ENCODE measurements at places on chromosomes 13 and 19. TPM values are rescaled to one million over a fixed set of nuclear protein-coding genes. Genes with fewer than 3 reads are reported as not detected.

Gene TSKS
- 0.10 TPM for total RNA-seq

Gene MIER2
- 17.7 TPM for total RNA-seq

Gene ERICH4
- not detected for total RNA-seq

Gene GSX1
- total RNA-seq = 0.22 TPM

Gene TMEM221
- 2.6 TPM for total RNA-seq

Gene BICRA
- 4.7 TPM for total RNA-seq

Gene CCDC61
- total RNA-seq = 13.7 TPM

Gene ZNF221
- 18.2 TPM for total RNA-seq

Gene GTF2F2
- total RNA-seq = 29.0 TPM

Gene NFIX
- 53.3 TPM for total RNA-seq

Gene TFPT
- 20.1 TPM for total RNA-seq

Gene PGLYRP2
- not detected for total RNA-seq

Gene PDX1
- not detected for total RNA-seq

- no peak for DNase-seq
Measured at GRCh38 chr19:12882589-12882988, 1.3 kb upstream of the DNASE2 start.

DNA sequence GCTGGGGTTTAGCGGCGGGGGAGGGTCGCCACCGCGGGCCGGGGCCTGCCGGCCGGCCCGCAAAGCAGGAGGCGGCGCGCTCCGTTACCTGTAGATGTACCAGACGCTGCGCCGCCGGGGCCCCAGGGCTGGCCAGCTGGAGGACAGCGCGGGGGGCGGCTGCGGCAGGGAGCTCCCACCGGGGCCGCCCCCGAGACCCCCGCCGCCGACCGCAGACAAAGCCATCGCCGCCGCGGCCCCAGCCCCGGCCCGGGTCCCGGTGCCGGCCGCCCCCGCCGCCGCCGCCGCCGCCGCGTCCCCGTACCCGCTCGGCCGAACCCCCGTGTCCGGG, 24.8 kb downstream of the SHANK1 start:
- DNase-seq = no peak

GRCh38 chr13:34086281-34086680, 268.3 kb downstream of the RFC3 start:
- DNase-seq = no peak

GRCh38 chr13:47917022-47917574, 84.0 kb downstream of the SUCLA2 start:
- DNase-seq = no peak

DNA sequence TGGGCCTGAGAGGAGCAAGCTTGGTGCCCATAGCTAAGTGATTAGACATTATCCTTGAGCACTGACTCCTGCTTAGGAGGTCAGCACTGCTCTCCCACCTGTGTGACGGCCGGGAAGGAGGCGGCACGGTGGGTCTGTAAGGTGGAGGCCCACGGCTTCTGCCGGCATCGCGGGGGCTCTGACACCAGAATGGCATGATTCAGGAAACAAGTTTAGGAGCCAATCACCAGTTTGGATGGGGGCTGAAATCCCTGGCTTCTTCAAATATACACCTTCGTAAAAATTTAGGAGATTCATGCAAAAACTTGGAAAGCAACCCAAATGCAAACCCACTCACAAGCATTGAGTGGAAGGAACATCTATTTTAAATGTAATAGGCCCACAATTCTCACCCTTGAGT, 307.3 kb upstream of the TSHZ3 start:
- DNase-seq = no peak

- no peak for DNase-seq
Measured at GRCh38 chr13:26246154-26246553, 7.8 kb upstream of the CDK8 start.

GRCh38 chr13:28958018-28958417, 137.9 kb downstream of the MTUS2 start:
- no peak for DNase-seq

DNA sequence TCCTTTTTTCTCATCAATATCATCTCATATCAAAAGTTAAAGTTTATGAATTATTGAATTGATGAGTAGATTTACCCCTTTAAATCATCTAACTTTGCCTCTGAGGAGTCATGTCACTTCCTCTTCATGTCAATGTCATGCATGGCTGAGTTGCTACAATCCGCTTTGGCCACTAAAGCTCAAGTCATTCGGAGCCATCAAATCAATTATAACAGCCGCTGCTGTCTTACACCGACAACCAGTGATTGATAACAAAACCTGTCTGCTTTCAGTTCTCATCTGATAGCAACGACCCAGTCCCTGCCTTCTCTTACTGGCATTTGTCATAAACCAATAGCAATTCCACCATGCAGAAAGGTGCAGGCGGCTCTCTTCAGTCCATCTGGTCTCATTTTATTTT, 429.3 kb downstream of the DIAPH3 start:
- DNase-seq = no peak

GRCh38 chr13:25421612-25422011, 49.8 kb downstream of the ATP8A2 start:
- no peak for DNase-seq

GRCh38 chr13:77866971-77867370, 51.7 kb downstream of the EDNRB start:
- no peak for DNase-seq

DNA sequence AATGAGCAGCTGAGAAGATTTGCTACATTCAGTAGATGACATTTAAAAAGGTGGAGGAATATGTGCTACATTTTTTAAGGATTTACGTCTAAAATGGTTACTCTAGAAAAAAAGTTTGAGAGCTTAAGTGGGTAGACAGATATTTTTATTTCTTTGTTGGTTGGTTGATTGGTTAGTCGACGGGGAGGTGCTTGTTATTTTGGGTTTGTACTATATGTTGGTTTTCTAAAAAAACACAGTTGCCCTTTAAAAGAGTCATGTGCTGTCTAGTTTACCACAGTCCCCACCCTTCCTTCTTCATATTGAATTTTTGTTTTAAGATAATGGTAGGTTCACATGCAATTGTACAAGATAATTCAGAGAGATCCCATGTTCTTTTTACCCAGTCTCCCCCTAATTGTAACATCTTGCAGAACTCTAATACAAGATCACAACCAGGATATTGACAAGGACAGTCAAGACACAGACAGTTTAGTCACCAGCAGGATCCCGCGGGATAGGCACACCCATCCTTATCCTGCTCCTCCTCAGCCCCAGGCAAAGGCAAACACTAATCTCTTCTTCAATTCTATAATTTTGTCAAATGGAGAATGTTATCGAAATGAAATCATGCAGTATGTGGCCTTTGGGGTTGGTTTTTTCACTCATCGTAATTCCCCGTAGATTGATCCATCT, 171.4 kb downstream of the FOXO1 start:
- DNase-seq = no peak

GRCh38 chr13:48828962-48829411, 146.7 kb upstream of the FNDC3A start:
- no peak for DNase-seq

GRCh38 chr13:84896128-84896527, 903.1 kb downstream of the SLITRK6 start:
- DNase-seq = peak; percentile 67

DNA sequence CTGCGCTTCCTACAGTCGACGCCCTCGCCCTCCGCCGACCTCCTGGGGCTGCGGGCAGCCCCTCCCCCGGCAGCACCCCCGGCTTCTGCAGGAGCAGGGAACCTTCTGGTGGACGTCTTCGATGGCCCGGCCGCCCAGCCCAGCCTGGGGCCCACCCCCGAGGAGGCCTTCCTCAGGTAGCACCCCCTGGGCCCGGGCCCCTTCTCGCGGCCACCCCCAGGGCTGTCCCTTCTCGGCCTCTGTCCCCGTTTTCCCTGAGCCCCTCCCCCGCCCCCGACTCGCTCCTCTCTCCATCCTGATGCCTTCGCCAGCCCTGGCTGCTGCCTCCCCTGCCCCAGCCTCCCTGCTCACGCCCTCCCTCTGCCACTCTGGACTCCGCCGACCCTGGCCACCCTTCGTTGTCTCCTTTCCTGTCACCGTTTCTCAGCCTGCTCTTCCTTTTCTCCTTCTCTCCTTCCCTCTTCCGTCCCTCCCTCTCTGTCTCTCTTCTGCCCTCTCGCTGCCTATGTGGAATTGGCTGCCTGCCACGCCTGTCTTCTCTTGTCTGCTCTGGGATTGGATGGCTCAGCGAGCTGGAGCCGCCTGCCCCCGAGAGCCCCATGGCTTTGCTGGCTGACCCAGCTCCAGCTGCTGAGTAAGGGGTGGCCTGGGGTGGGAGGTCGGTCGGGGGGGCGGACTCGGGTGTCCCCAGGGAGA, 11.0 kb downstream of the FUZ start:
- peak; percentile 91 for DNase-seq

- DNase-seq = no peak
Measured at GRCh38 chr13:34265046-34265679, 447.2 kb downstream of the RFC3 start.

GRCh38 chr13:113427562-113428468, 25.5 kb downstream of the ADPRHL1 start:
- no peak for DNase-seq

DNA sequence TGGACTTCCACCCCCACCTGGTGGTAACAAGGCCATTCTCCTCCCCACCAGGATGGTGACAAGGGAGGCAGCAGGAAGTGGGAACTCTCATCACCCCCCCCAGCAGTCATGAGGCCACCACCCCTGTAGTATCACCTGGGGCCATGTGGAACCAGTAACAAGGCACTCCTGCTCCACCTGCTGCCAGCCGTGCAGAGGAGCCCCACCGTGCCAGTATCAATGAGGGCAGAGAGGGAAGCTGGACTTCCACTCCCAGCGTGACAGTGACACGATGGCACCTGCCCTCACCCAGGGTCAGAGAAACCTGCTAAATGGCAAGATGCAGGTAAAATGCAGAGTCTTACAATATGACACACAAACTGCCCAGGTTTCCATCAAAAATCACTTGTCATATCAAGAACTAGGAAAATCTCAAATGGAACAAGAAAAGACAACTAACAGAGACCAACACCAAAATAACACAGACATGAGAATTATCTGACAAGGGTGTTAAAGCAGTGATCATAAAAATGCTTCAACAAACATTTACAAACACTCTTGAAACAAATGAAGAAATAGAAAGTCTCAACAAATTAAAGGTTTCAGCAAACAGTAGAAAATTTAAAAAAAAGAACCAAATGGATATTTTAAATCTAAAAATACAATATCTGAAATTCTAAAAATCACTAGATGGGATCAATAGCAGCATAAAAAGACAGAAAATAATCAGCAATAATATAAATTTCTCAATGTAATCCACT, 9.1 kb upstream of the SPACA7 start:
- DNase-seq = no peak

DNA sequence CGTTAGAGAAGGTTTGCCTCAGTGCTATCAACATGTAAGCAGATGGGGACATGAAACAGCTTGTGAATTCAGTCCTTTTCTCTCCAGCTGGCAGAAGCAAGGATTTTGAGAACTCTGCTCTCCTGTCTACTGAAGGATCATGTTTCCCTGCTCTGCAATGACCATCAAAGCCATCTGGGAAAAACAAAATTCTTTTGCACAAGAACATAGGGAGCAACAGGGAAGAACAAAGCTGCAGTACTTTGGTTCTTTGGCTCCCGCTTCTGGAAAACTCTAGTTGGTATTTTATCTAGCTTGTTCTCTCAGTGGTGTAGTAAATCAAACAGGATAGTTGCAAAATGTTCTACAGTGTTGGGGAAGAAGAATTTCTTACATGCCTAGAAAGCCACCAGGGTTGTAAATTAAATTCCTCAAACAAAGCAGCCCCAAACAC, 270.4 kb downstream of the ENOX1 start:
- DNase-seq = peak; percentile 19

GRCh38 chr13:37340901-37341670, 235.6 kb upstream of the CSNK1A1L start:
- DNase-seq = no peak
